Suppressor macrophage treated with lipopolysaccharide for 4 hours (primary cell): ENCODE measurements at places on chromosomes 6 and 20.

GRCh38 chr6:152002306-152002705 is 194.8 kb downstream of the ESR1 start:
- DNase-seq, result no peak

- peak; percentile 70 for DNase-seq
Measured at GRCh38 chr6:127342946-127343808, at the start of gene ECHDC1. Gene ECHDC1 (minus strand): TSS chr6:127343609. CDS start chr6:127331028, 12,581 bp downstream.

DNA sequence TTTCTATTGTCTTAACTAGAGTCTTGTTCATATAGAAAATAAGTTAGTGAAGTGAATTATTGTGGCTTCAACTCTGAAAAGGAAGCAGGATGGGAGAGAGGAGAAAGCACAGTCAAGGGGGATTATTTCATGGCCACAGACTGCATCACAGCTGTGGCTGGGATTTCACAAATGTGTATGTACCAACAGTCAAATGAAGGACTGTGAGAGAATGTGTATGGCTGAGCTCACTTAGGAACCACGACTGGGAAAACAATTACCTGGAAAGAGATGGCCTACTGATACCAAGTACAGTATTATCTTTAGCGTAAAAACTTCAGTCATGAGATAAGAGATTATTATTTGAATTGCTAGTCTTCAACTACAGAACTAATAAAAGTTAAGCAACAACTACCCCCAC is 54.9 kb downstream of the SESN1 start:
- peak; percentile 27 for DNase-seq

DNA sequence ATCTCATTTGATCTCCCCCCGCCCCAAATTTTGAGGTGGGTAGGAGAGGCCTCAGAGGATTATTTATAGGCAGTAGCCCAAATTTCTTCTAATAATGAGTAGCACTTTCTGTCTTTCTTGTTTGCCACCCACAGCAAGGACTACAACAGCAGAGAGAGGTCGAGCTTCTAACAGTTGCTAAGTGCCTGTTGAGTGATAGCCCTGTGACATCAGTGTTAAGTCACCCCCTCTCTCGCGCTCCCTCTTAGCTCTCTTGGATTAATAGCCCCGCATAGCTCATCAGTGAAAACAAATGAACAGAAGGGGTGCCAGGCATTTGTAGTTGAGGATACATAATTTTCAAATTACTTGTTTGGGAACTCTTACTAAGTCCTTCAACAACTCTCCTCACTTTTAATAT is 3.5 kb downstream of the ANKRD60 start:
- DNase-seq, result no peak

GRCh38 chr20:23143098-23143497 is 57.0 kb upstream of the CD93 start:
- peak; percentile 94 for DNase-seq
